ENCODE measurements at places on chromosomes 16 and 17.

DNA sequence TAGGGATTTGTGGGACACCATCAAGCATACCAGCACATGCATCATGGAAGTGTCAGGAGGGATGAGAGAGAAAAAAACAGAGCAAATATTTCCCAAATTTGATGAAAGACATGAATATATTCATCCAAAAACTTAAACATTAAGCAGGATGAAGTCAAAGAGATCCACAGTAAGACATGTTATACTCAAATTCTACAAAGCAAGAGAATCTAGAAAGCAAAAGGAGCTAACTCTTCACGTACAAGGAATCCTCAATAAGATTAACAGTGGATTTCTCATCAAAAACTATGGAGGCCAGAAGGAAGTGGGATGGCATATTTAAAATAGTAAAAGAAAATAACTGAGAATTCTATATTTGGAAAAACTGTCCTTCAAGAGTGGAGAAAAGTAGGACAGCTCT, 374.8 kb downstream of the ZFHX3 start:
- DNase-seq: no peak

GRCh38 chr17:35460354-35460851, 11.8 kb upstream of the SLFN13 start:
- DNase-seq: no peak

DNA sequence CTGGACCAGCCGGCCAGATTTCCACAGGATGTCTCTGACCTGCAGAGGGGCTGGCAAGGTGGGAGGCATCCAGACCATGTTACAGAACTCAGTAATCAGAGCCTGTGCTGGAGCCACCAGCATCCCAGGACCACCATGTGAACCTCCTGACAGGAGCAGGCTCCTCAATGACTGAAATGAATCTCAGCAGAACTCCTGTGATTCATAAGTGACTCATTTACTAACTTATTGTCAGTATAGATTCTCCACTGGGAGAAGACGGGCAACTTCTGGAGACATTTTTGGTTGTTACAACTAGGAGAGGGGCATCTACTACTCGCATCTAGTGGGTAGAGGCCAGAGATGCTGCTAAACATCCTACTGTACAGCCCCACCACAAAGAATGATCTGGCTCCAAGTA, 3.1 kb upstream of the WWOX start:
- DNase-seq: no peak

- DNase-seq: no peak
Measured at GRCh38 chr17:42252597-42253550, 23.3 kb downstream of the STAT5B start.

DNA sequence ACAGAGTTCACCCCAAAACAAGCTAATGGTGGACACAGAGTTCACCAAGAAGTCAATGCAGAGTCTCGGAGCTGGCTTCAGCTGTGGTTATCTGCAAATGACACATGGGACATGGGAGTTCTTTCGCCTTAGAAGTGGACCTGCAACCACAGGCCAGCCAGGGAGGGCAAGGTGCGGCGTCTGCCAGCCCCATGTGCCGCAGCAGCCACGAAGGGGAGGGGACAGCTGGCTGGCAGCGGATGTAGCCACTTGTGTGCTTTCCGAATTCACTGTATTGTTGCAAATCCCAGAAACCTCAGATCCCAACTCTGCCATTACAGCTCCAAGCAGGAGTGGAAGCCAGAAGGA, 24.8 kb downstream of the LMF1 start:
- no peak for DNase-seq

- DNase-seq: no peak
Measured at GRCh38 chr16:10242916-10243315, 60.7 kb upstream of the GRIN2A start.

GRCh38 chr16:5549802-5550201, 452.2 kb upstream of the EEF2KMT start:
- no peak for DNase-seq

DNA sequence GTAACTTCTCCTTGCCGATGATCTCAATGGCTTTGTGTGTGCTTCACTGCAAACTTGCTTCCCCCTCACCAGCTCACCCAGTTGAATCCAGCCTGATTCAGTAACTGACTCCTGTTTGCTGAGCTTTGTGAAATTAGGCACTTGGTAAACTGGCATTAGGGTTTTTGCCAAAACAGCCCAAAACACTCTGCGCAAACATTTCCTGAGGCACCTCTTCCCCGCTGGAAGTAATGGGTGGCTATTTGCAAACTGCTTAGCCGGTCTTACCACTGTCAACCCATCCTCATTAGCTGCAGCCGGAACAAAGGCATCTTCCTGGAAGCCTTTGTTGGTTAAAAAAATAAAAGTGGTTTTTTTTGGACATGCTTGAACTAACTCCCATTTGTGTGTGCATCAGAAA, 353.2 kb downstream of the MAF start:
- no peak for DNase-seq

GRCh38 chr16:11181242-11181898, 74.6 kb downstream of the SOCS1 start:
- DNase-seq: no peak

DNA sequence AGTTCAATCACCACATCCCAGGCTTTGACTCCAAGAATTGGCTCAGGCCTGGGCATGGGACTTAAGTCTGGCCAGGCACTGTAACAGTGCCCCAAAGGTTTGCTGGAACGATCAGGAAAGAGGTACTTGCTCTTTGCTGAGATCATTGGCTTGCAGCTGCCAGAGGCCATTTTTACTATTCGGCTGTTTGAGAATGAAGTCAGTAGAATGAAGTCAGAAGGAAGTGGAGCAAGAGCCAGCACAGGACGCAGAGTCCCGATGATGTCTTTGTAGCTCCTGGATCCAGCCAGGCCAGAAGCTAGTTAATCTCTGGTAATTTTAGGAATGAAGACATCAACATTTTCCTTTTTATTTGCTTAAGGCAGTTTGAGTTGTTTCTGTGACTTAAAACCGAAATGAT, 195.5 kb downstream of the RAB11FIP4 start:
- DNase-seq: peak; percentile 58

- no peak for DNase-seq
Measured at GRCh38 chr17:36728030-36728991, 126.9 kb downstream of the MRM1 start.

- DNase-seq: no peak
Measured at GRCh38 chr16:9199311-9199710, 107.9 kb downstream of the HAPSTR1 start.

GRCh38 chr17:28047806-28048205, 5.3 kb downstream of the NLK start:
- DNase-seq: no peak

GRCh38 chr17:79294459-79295071, 219.9 kb downstream of the ENGASE start:
- no peak for DNase-seq

- DNase-seq: no peak
Measured at GRCh38 chr17:1829216-1829591, 498 bp downstream of the SMYD4 start.

- DNase-seq: no peak
Measured at GRCh38 chr17:35448899-35449227, 297 bp upstream of the SLFN13 start.

All from GM04503 (cell line).